ENCODE measurements at places on chromosomes 5 and 9.

DNA sequence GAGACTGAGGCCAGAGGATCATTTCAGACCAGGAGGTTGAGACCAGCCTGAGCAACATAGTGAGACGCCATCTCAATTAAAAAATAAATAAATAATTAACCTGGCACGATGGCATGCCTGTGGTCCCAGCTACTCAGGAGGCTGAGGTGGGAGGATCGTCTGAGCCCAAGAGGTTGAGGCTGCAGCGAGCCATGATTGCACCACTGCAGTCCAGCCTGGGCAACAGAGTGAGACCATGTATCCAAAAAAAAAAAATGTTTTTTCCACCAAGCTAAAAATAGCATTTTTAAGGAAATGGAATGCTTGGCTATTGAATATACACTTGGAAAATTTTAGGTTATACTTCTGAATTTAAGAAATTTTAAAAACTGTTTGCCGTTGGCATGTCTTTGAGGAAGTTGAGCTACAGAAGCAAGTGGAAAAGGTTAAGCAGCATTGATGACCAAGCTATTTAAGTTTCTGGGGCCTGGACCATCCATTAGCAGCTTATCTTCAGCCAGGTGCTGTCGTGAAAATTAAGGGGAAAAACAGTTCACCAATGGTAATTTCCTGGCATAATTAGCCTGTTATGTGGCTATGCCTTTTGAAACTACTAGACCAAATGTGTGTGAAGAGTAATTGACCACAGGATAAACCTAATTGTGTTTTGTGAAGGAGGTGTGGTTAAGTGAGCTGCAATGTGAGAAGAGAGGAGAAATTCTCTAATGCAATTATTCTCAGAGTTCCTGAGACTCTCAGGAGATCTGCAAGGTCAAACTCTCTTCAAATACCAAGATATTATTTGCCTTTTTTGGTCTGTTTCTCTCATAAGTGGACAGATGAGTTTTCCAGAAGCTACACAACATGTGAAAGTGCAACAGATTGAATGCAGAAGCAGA lies 21.0 kb downstream of the F2R start:
- DNase-seq = no peak

DNA sequence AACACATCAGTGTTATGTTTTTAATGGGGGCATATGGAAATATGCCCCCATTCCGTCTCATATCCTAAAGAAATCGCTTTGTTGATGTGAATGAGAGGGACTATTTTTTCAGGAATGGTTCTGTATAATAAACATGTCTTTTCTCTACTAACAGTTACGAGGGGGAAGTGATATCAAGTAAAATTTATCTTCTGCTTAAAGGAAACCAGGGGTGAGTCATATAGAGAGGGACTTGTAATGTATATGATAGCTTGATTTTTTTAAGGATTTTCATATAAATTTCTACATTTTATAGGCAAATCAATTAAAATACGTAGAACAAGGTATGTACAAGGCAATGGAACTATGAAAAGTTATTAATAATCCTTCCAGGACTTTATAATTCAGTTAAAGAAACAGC lies 207.1 kb downstream of the SEMA5A start:
- DNase-seq = no peak

DNA sequence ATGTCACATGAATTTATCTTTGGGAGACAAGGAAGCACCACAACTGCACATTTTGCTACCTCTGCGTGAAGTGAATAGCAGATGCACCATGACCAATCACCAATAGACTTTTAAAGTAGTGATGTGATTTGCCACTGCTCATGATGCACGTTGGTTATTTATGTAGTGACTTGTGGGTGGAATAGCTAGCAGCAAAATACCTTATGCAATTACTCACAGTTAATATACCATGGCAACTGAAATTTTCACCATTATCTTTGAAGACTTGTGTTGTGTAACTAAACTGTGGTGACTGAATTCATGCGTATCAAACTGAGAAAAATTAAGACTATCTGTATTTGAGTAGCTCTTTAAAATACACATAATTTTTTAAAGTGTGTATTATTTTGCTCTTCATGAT lies 46.2 kb upstream of the TUSC1 start:
- no peak for DNase-seq

DNA sequence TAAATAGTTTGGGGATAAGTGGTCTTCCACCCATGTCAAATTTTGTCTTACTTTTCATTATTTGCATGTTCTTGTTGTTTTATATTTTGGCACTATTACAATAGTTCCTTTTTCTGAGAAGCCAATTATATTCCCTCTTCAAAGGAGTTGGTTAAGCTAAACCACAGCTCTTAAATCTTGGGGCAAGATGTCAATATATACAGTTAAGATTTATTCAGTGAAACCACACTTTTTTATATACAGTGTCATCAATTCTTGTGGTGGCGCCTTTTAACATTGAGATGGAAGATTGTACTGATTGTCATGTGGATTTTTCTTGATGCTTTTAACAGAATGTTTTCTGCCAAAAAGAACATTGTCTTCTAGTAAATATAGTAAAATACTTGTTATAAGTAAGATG lies 104.1 kb downstream of the MTREX start:
- no peak for DNase-seq

DNA sequence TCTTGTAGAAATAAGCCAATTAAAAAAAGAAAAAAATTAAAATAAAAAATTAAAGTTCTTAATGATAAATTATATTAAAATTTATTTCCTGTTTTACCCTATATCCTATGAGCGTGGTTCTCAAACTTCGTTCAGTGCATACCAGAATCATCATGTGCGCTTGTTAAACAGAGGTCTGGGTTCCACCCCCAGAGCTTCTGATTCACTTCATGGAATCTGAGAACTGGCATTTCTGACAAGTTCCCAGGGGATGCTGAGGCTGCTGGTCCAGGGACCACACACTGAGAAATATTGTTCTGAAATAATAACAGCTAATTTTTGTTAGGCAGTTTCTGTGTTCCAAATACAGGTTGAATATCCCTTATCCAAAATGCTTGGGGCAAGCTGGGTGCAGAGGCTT lies 79.3 kb downstream of the TMC1 start:
- DNase-seq = no peak

GRCh38 chr9:73434826-73435225 lies 283.2 kb downstream of the ANXA1 start:
- DNase-seq = no peak

DNA sequence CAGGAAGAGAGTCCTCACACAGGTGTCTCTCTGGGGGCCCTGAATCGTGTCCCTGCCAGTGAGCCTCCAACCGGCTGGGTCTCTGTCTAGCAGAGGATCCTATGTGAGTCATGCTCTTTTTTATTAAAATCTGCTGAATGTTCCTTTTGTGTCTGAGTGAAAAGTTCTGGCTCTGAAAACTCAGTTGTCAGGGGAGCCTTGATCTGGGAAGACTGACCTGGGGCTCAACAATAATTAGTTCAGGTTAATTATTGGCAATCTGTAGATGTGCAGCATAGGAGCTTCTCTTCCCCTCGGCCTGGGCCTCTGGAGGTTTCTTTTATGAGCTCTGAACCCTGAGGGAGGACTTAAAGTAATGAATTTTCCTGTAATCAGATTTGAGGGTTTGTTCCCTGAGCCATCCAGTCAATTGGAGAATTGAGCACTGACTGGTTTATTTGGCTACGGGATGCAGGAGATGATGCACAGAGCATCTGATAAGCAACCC lies 45.2 kb downstream of the ALG2 start:
- DNase-seq = no peak

- no peak for DNase-seq
Measured at GRCh38 chr5:180130291-180130869, 58.8 kb upstream of the RNF130 start.

DNA sequence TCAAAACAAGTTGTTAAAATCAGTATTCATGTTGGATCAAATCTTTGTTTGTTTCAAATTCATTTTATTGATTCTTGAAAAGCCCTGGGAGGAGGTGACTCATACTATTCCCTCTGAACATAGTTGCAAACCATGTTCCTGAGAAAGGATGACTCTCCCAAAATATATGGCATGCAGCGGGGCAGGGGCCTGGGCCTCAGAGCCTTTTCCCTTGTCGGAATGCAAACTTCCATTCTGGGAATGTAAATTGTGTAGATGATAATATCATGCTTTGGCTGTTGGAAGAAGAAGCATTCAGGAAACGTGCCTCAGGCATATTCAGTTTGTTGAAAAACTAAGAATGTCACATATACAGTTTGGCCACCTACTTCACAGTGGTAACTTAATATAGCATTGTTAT lies 242.0 kb downstream of the AUH start:
- no peak for DNase-seq

DNA sequence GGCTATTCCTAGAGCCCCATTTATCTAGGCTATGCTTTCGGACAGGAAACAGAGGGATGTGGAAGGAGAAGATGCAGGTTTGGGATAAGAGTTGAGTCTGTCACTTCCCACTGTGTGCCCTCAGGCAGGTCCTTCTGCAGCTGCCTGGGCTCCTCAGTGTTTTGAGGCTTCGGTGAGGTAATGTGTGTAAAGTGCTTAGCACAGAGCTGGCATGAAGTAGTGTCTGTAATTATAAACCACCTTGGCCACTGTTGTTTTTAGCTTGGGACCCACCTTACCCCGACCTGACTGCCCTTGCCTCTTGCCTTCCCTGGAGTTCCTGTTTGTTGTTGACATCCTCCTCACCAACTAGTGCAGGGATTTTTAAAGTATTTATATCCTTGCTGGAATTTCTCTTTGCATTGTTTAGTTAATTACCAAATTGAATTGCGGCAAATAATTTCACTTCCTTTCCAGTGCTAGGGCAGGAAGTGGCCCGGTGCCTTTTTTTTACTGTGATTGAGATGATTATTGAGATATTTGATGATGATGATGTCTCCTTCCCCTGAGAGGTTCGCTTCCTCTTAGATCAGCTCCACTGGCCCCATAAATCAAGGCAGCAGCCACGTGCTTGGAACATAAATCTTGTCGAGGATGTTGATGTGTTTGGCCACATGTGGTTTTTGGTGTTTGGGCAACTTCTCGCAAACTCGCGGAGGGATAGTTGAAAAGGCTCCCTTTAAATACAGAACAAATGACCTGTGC lies 38.3 kb upstream of the DAB2IP start:
- DNase-seq = no peak

GRCh38 chr5:12214267-12215015 lies 310.2 kb upstream of the CTNND2 start:
- no peak for DNase-seq

DNA sequence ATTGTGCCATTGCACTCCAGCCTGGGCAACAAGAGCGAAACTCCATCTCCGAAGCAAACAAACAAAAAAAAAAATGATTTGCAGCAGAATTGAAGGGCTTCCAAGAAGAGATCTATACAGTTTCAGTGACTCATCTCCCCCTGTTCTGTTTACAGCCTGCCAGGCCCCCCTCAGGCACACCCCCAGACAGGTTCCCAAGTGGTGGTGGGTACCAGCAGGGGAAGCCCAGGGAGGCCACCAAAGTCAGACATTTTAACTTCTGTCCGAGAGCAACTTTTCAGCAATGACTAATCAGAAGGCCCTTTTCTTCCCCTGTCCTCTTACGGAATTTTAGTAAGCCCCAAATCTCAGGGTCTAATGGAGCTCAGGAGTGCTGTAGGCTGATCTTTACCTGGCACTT lies 98.7 kb downstream of the PAX5 start:
- no peak for DNase-seq

DNA sequence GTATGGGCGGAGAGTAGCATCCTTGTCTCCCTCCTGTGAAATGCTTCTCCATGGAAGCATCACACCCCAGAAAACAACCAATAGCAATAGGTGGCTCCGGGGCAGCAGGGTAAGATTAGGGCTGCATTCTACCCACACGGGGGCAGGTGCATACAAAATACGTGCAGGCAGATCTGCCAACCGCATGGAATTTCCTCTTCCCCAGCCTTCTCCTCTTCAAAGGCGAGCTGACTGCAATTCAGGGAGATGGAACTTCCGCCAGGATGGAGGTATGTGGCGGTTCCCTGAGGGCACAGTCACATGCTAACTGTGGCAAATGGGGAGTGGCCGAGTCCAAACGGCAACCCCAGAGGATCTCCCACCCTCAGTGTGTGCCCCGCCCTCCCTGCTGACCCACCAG lies 81.5 kb downstream of the LMNB1 start:
- DNase-seq = no peak

GRCh38 chr9:94623253-94623652 lies 16.1 kb downstream of the FBP1 start:
- DNase-seq = no peak

DNA sequence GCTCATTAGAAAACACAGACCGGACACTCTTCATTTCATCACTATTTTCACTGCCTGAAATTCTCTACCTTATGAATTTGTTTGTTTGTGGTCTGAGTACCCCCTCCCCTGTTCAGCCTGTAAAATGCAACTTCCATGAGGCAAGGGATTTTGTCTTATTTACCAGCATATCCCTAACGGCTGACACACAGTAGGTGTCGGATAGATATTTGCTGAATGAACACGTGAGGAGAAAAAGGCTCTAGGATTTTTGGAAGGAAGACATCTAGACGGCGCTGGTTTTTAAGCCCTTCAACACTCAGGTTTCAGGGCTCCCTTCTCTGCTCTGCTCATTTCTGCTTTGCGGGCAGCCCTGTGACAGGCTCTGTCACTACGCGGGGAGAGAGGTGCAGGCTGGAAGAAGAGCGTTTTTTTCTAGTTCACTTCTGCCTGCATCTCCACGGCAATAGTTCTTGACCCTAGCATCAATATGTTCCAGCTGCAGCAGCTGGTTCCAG lies 41.0 kb downstream of the KCNMB1 start:
- DNase-seq = no peak

DNA sequence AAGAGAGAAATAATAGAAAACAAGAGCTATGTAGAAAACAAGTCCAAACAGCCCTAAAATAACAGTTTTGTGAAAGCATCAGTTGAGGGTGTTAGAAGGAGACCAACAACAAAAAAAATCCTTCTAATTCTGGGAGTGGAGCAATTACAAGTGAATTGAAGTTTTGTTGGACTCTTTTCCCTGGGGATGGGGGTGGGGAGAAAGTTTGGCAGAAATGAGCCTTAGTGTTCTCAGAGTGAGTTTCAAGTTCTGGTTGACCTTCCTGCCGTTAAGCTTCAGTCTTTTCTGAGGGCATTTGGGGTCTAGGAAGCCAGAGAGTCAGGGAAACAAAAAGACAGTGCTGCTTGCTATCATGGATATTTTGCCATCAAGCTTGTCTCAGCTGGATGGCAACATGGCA lies 106.3 kb upstream of the TRIM32 start:
- DNase-seq = no peak

DNA sequence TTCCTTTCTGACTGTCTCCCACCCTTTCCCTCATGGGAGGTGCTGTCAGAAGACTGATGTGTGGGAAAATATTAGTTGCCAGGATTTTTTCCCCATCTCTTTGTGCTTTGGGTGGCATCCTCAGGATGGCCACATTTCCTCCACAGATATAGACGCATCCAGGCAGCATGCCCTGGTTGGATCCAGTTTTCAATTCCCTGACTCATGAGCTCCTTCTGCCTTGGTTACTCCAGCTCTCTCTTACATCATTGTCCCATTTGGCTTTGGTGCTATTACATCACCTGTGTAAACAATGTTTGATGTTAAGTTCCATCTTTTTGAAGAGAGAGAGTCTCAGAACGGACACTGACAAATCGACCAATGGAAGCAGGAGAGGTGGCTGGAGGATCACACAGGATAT lies 302.5 kb downstream of the CDH18 start:
- DNase-seq = no peak

Measured in stimulated activated naive CD4-positive, alpha-beta T cell (primary cell).